ENCODE measurements at places on chromosomes 2 and 18. TPM values are rescaled to one million over a fixed set of nuclear protein-coding genes. Genes with fewer than 3 reads are reported as not detected.

EML6 gene
- 1.5 TPM for total RNA-seq

FIGN gene
- 2.0 TPM for total RNA-seq

CD28 gene
- total RNA-seq = not detected

L3MBTL4 gene
- total RNA-seq = not detected

ALPP gene
- total RNA-seq = 5.2 TPM

NGEF gene
- 20.3 TPM for total RNA-seq

PPM1G gene
- total RNA-seq = 165 TPM

GATA6 gene
- 1.8 TPM for total RNA-seq

NPPC gene
- total RNA-seq = 0.31 TPM

KCNF1 gene
- total RNA-seq = 47.2 TPM

CAPN14 gene
- 0.03 TPM for total RNA-seq

GPC1 gene
- 242 TPM for total RNA-seq

CEBPZ gene
- 71.0 TPM for total RNA-seq

ASTL gene
- not detected for total RNA-seq

SCLY gene
- total RNA-seq = 18.3 TPM

CHRNG gene
- total RNA-seq = not detected

GBX2 gene
- total RNA-seq = 1.0 TPM

EFR3B gene
- 10.1 TPM for total RNA-seq

GPR75 gene
- 1.6 TPM for total RNA-seq

PROM2 gene
- not detected for total RNA-seq

CABYR gene
- 15.4 TPM for total RNA-seq

NLRC4 gene
- 0.09 TPM for total RNA-seq

DCC gene
- not detected for total RNA-seq

UGT1A10 gene
- not detected for total RNA-seq

POTEC gene
- total RNA-seq = not detected
